Right lobe of liver (tissue), 6 donors: ENCODE measurements at places on chromosomes 1 and 21.
A peak's percentile ranks its signal among the peaks of the same experiment; 100 is the strongest.

GRCh38 chr21:42387843-42388340 is 8.0 kb downstream of the TMPRSS3 start:
- DNase-seq: no peak

DNA sequence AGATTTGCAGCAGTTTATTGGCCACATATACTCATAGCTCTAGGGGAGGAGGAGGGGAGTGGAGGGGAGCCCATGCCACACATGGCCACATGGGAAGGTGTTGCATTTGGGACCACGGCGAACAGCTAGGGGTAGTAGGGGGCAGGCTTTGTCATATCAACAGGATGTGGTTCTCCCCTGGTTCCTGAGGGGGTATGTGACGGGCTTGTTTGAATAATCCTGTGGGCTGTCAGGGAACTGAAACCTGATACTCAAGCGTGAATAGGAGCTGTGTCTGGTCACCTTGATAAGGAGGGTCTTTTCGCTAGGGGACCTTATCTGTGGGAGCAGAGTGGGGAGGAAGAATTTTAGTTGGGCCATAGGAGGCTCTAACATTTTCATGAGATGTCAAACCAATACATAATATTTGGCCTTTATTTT is 264.7 kb downstream of the CTH start:
- DNase-seq: no peak

DNA sequence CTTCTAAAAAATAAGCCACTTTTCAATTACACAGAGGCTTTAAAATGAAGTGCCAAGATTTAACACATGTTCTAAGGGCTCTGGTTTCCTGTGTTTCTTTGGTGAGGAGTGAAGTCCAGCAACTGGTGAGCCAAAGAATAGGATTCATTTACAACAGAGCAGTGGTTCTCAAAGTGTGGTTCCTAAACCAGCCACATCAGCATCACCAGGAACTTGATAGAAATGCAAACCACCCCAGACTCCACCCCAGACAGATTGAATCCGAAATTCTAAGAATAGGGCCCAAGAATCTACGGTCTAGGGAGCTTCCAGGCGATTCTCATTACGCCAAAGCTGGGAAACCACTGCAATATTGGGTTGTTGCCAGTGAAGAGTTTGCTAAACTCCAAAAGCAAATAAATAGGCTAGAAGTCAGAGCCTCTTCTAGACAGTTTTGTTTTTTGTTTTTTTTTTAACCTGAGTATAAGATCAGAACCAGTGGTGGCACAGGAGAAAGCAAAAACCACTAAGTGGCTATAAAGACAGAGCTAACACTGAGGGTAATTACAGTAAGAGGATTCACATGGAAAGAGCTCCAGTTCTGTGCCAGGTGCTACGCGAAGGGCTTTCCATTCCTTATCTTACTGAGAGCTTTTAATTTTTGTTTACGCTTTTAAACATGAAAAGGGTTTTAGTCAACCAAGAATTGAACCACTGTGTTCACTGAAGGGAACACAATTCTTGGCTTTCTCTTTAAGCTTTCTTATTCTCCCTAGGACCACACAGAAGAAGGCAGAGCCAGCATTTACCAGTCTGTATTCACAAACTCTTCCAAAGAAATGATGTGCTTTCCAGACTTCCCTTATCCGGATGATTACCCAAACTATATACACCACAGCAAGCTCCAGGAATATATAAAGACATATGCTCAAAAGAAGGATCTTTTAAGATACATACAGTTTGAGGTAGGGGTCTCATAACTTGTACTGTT is 42.4 kb upstream of the FMO2 start:
- DNase-seq: peak; percentile 60

DNA sequence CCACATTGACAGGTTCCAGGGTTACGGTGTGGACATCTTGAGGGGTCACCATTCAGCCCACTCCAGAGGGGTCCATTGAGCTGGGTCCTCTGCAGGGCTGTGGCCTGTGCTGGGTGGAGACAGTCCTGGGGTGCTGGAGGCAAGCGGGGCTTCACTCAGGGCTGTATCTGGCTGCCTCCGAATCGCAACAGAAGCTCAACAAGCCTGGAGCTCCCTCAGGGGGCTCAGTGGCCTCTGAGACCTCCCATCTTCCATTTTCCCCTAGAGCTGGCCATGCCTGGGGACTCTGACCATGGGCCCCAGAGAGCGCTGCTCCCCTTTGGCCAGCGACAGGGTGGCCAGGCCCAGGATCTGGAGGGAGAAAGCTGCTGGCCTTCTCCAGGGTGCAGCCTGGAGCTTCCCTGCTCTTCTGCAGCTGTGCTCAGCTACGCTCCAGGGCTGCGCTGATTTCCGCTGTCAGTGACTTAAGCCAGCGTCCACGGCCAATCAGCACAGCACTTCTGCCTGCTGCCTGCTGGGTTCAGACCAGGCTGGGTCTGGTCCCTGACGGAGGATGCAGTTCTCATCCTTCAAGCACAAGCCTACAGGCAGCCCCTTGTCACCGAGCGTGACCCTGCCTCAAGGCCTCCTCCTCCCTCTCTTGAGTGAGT is 45.0 kb upstream of the ADARB1 start:
- no peak for DNase-seq

DNA sequence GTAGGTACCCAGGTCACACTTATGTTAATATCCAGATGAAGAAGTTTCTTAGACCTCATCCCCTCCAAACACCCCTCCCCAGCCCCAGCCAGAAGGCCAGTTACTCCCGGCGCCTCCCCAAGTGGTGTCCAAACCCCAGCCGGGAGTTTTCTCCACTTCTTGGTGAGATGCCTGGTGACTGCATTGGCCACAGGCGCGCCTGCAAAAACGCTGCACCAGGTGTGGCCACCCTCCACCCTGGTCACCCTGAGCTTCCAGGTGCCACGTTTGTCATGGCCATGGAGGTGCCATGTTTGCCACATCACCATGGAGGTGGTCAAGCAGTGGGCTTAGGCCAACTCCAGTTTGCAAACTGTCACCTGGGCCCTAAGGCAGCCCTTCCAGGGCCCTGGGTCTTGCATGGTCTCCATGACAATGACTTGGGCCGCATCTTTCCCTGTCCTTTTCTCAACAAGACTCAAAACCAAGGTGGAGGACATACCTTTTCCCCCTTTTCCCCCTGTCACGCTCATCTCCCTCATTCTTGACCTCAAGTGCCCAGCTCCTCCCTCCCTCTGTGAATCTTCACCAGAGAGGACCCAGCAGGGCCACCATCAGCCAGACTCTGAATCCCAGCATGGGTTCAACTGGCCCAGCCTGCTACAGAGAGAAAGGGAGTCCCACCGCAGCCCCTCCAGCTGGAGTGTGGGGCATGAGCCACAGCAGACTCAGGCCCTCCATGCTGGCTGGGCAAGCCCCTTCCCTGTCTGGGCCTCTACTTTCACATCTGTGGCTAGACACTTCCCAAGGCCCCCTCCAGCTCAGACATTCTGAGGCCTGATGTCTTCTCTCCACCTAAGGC is 125.9 kb upstream of the ZBTB40 start:
- no peak for DNase-seq
